Right ventricle myocardium inferior (tissue), 1 donor: ENCODE measurements at places on chromosomes 2 and 18. TPM values are rescaled to one million over a fixed set of nuclear protein-coding genes. Genes with fewer than 3 reads are reported as not detected.

The MARCO gene
- total RNA-seq = 19.7 TPM

GRCh38 chr2:209425471-209426071, 1.7 kb downstream of the MAP2 start:
- no peak for DNase-seq

DNA sequence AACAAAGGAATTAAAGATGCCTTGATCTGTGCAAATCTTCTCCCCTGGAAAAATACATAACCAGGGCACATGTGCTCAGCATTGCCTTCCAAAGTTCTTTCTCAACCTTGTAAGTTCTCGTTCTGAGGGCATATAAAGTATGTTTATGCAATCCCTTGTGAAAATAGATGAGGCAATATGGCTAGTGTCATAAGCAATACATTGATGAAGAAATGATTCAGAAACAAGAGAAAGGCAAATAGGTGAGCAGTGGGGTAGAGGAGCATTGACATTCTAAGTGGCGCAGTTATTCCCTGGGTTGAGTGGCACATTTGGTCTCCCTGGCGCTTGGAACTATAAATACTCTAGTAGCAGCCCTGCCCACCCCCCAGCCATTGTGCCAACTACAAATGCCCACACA, 57.4 kb upstream of the PGAP1 start:
- DNase-seq = no peak

The CYP27C1 gene
- 0.05 TPM for total RNA-seq

DNA sequence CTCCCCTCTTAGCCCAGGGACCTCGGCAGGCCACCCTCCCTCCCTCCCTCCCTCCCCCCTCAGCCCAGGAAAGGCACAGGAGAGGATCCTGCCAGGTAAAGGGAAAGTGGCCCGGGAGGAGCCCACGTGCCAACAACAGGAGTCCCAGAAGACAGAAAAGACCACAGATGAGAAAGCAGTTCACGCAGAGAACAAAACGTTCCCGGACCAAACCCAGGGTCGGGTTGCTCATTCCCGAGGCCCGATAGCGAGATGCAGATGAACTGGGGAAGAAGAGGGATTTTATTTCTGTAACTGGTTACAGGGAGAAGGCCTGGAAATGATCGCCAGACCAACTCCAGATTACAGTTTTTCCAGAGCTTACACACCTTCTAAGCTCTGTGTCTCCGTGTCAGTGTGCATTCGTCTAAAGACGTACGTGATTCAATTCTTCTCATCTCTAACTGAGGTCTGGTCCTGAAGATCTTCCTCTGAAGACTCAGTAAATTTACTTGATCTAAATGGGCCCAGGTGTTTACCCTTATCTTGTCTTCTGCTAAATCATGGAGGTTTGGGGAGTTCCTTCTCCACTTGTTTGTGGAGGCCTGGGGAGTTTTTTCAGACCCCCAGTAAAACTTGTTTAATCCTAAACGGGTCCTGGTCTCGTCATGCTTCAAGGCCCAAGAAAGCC, 807 bp upstream of the NEU4 start:
- no peak for DNase-seq

GRCh38 chr2:228681426-228681825, 499.9 kb upstream of the SPHKAP start:
- DNase-seq = no peak

The GBX2 gene
- total RNA-seq = not detected

The DNAH7 gene
- total RNA-seq = 0.05 TPM

DNA sequence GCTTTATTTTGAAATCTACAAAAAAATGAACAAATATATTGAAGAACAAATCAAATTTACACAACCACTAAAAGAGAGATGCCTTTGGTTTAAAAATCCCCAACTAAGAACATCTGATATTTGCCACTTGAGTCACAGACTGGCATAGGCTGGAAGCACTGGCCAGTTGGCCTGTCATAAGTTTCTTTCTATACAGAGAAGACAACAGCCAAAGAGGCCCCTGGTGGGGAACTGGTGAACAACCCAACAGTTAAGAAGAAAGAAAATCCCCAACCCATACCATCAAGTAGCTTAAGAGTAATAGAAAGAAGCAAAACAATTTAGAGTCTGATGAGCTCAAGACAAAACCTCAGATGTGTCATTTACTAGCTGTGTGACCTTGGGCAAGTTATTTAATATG, 45.5 kb downstream of the OSR1 start:
- DNase-seq = no peak

The NCKAP1 gene
- 135 TPM for total RNA-seq

The SULT1C3 gene
- total RNA-seq = not detected

The STK17B gene
- 7.4 TPM for total RNA-seq

The DIS3L2 gene
- total RNA-seq = 16.9 TPM

DNA sequence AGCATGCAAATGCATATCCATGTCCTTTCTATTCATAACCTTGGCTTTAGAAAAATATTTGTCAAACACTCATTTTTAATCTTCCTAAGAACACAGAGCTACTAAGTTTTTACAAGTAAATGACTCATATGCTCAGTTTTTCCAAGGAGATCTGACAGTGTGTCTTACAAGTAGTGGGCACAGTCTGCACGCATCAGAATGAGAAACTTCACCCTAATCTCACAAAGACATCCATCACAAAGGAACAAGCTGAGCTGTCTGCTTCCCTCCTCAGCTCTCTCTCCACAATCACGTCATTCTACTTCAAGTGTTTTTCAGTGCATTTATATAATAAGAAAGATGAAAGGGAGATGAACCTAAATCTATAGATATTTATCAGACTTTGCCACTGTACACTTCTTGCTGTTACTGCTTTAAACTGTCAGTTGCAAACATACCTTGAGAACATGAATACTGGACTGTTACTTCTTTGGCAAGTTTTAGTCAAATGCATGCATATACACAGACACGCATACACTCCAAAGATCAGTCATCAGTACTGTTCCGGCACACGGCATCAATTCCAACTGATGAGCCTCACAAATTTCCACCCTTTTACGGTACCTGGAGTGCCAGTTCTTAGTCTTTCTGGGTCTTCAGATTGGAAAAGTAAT, 75.7 kb downstream of the RBMS1 start:
- DNase-seq = no peak
